Keratinocyte (primary cell): ENCODE measurements at places on chromosomes 1 and 21. TPM values are rescaled to one million over a fixed set of nuclear protein-coding genes. Genes with fewer than 3 reads are reported as not detected.

Gene SPRR2E
- 6.7 to 16.2 TPM (median 10.5 TPM) in 3 replicates for polyA plus RNA-seq

Gene FAM177B
- polyA plus RNA-seq, result not detected in 3 replicates

Gene GRHL3
- polyA plus RNA-seq, result 7.7 to 20.5 TPM (median 13.0 TPM) in 3 replicates

Gene CRB1
- 0.04 to 0.12 TPM in 2 of 3 replicates, not detected in the other for polyA plus RNA-seq

Gene SHE
- 0.01 to 0.02 TPM (median 0.01 TPM) in 3 replicates for polyA plus RNA-seq

Gene CHI3L2
- 1.0 to 2.5 TPM (median 2.4 TPM) in 3 replicates for polyA plus RNA-seq

Gene MARK1
- polyA plus RNA-seq, result 6.1 to 11.3 TPM (median 8.4 TPM) in 3 replicates

Gene CCSAP
- 3.2 to 6.5 TPM (median 4.3 TPM) in 3 replicates for polyA plus RNA-seq

Gene KCNH1
- 0.03 TPM in 1 of 3 replicates, not detected in the others for polyA plus RNA-seq

Gene S100A12
- 0.65 to 6.3 TPM (median 1.5 TPM) in 3 replicates for polyA plus RNA-seq

Gene LCA5L
- polyA plus RNA-seq, result 0.74 to 0.96 TPM (median 0.94 TPM) in 3 replicates

Gene FCRL5
- polyA plus RNA-seq, result 0.03 TPM in 1 of 3 replicates, not detected in the others
